ENCODE measurements at places on chromosomes 12 and 14.

DNA sequence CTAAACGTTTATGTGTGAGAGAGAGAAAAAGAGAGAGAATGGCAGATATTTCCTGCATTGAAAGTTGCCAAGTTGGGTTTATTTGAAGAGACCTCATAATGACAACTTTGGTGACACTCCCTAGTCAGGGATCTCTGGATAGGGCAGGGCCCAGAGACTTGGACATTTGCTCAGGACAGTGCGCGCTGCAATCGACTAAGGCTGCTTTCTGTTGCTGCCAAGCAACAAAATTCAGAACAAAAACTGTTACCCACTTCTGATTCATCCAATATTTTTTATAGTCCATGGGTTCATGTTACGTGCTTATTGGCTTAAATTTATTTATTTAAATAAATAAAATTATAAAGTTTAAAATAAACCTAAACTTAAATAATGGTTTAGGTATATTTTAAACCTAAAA is 34.2 kb downstream of the PTGER2 start:
- no peak for DNase-seq

- no peak for DNase-seq
Measured at GRCh38 chr12:105067511-105068031, 16.7 kb downstream of the ALDH1L2 start.

DNA sequence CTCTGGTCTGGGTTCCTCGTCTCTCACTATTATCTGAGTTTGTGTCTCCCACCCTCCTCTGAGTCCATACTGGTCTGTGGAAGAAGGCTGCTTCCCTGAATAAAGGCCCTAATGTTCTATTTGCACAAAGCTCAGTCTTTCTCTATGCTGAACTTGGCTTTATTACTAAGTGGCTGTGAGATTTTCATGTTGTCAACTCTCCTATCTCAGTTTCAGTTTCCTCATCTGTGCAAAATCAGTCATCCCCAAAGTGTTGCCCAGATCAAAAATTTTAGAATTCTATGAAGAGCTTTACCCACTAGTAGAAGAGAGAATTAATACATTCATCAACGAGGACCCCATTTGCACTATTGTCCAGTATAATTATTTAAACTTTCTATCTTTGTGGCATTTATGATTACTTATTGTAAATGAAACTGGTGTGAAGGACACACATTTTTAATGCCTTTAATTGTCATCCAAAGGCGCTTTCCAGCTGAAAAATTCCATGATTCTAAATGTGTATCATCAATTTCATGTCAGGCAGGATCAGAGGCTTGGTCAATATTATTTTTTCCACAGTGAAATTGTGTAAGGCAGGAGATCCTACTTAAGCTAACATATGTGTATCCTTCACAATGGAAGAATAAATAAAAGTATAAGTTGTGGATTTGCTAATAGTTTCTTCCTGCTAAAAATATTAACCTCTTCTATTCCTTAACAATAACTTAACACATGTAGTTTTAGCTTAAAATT is 79.1 kb upstream of the EEA1 start:
- no peak for DNase-seq

GRCh38 chr14:75434890-75435248 is 7.0 kb downstream of the JDP2 start:
- no peak for DNase-seq

DNA sequence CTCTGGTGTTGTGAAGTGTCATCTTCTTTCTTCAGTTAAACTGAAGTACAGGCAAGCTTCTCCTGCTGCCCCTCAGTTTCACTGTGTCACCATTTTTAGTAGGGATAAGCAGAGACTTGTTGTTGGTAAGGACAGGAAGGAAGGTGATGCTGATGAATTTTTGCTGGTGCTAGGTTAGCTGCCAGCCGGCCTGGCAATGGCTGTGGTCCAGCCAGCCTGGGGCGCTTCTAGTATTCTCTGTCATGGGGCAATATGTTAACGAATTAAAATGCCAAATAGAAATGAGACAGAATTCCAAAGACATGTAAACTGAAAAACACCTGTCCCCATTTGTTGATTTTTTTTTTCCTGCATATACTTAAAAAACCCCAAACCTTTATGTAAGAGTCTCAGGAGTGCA is 602.9 kb downstream of the DIO2 start:
- no peak for DNase-seq

DNA sequence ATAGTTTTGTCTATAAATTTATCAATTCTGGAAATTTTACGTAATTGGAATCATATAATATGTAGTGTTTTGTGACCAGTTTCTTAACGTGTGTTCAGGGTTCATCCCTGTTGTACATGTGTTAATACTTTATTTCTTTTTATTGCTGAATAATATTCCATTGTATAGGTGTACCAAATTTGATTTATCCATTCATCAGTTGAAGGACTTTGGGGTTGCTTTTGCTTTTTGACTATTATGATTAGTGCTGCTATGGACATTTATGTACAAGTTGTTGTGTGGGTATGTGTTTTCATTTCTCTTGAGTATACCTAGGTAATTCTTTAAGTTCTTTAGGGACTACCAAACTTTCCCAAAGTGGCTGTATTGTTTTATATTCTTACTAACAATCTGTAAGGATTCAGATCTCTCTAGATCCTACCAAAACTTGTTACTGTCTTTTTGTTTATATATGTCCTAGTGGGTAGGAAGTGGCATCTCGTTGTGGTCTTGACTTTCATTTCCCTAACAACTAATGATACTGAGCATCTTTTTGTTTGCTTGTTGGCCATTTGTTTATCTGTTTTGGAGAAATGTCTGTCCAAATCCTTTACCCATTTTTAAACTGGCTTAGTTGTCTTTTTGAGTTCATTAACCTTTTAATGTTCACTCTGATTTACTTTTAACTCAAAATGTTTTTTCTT is 14.9 kb downstream of the VRK1 start:
- DNase-seq = no peak

DNA sequence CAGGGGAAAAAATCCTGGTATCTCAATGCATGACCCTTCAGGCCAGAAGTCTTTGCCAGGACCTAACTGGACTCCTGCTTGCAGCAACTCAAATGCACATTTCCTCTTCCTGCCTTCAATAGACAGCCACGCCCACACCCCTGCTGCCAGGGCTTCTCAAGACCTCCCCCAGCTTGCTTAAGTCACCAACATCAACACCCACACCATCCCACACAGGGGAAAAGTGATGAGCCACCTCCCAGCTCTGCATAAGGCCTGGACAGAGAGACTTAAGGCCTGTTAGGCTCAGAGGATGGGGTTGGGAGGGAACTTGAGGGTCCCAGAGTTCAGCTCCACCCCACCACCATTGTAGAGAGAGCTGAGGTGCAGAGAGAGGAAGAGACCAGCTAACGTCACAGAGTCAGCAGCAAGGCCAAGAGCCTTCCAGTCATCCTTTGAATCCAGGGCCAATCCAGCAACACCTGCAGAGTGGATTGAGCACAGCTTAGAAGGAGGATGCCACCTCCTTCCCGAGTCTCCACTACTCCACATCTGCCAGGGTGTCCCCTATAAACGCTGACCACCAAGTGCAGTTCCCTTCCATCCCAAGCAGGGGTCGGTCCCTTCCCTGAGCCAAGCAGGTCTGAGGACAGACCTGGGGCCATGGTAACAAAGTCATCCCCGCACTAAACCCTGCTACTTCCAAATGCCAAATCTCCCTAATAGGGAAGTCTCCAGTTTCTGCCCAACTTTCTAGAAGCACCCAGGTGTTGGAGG is 50.0 kb downstream of the KDM2B start:
- DNase-seq = peak; percentile 91

GRCh38 chr12:9868311-9868801 is 798 bp downstream of the CLEC2B start:
- DNase-seq = no peak

GRCh38 chr12:57033431-57033830 is 16.5 kb downstream of the MYO1A start:
- no peak for DNase-seq

DNA sequence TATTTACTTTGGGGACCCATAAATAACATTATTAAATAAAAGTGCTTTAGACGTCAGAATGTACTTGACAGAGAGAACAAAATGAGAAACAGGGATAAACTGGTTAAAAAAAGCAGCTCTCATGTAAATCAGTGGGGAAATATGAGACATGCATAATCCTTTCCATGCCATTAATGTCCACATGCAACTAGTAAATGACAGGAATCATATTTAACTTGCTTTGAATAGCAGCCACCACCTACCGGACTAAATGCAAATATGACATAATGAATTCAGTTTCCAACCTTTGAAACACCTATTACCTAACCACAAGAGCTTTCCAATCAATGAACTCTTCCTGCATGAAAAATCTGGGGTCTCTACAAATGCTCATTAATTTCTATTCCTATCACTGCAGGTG is 19.6 kb downstream of the FGD6 start:
- no peak for DNase-seq

DNA sequence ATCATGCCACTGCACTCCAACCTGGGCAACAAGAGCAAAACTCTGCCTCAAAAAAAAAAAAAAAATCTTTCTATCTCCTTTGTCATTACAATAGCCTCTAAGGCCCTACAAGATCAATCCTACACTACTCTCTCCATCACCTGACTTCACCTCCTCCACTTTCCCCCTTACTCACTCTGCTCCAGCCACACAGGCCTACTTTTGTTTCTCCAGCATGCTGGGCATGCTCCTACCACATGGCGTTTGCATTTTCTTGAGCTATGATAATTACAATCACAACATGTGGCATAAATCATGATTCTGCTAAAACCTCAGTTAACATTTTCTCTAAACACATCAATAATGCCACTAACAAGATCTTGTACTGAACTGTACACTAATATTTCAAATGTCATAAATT is 7.8 kb downstream of the PPP1R13B start:
- no peak for DNase-seq

DNA sequence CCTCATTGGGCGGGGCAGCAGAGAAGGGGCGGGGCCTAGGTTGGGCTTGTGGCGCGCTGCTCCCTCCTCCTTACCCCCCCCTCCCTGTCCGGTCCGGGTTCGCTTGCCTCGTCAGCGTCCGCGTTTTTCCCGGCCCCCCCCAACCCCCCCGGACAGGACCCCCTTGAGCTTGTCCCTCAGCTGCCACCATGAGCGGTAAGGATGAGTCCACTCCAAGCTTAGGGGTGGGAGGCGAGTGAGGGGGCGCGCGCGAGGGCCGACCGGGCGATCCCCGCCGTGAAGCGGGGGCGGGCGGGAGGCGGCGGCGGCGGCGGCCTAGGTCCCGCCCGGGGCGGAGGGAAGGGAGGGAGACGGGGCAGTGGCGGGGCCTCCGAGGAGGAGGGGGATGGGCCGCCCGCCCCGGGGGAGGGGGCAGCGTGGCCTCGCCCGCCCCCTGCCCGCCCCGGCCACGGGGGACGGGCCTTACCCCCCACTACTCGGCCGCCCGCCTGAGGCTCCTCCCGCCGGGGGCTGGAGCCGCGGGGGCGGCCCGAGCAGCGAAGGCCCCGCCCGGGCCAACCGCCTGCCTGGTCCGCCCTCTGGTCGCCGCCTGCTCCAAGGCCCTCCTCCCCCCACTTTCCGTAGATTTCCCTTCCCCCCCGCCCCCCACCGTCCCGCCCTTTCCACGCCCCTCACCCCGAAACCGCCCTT is at the start of gene SP1:
Gene SP1, plus strand, starts transcription at position 73 of the 690 bp plus-strand sequence. Its CDS starts 116 bp downstream, at position 189.
- peak; percentile 97 for DNase-seq

GRCh38 chr12:130195776-130196175 is 33.5 kb downstream of the FZD10 start:
- DNase-seq = no peak

DNA sequence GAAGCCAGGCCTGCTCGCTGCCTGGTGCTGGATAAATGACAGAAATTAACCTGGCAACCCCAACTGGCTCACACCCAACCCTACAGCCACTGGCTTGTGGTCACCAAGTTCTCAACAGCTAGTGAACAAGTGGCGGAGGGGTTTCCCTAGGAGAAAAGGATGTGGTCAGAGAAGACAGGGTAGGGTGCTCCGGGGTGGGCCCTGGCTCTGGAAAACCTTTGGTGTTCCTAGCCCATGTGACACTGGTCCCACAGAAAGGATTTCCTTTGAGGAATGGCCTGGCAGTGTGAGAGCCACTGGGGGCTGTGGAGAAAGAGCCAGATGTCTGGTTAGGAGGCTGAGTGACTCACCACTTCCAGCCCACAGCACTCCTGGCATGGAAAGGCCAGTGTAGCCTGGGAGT is 8.7 kb downstream of the SYNE3 start:
- no peak for DNase-seq

GRCh38 chr14:95313707-95314106 is 6.0 kb downstream of the CLMN start:
- DNase-seq = no peak

DNA sequence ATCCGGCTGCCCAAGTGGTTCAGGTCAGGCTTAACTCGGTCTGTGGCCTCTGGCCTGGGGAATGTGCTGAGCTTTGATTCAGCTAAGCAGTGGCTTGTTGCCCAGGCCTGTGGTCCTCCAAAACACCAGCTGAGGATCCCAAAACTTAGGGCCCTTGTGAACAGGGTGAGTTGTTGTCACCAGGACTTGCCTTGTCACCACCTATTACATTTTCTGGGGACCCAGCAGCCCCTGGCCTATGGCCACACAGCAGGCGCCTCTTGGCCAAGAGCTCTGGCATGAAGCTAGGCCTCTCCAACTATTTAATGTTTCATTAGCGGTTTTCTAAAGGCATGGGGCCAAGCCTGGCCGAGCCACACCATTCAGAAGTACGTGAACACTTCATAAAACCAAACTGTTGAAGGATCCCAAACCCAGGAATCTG is 343.7 kb downstream of the CACNA1C start:
- no peak for DNase-seq

DNA sequence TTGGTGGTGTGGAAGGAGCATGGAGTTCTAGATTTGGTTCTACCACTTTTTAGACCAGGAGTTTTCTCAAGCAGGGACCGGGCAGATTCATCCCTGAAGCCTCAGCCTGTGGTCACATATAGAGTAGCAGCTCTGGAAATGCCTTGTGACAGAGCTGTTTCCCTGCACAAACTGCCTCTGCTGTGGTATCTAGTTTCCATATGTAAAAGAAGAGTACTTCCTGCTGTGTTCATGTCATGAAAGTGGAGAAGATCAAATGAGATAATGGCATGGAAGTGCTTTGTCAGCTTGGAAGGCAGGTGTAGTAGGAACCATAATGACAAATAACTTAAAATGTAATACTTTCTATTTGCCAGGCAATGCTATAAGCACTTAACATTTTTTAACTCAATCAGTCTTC is 26.1 kb downstream of the OTUB2 start:
- no peak for DNase-seq

DNA sequence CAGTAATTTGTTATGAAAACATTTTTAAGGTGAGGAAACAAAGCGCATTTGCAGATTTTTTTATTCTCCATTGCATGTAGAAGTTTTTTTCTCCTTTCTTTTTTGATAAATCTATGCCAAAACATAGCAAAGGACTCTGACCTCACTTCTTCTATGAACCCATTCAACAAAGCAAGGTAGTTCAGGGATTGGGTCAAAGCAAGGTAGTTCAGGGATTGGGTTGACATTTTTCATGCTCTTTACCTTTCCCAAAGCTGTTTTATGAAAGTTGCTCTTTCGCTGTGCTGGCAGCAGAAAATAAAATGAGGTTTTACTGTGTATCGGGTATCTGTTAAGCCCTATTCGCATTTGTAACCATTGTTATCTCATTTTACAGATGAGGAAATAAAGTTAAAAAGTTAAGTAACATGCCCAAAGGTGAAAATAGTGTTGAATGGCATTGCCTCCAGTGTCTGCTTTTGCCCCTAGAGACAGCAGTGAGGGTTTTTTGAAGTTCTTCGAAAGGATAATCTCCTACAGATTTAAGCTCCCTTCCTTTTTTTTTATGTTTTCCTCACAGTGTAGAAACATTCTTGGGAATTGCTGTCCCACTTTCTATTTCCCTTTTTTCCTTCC is 10.6 kb downstream of the STRAP start:
- no peak for DNase-seq

Data from stimulated activated CD4-positive, alpha-beta T cell treated with anti-CD3 and anti-CD28 coated beads, Interleukin-4, amount 100 ng/mL, for 4 hours (primary cell).